Upper lobe of right lung (tissue), 1 donor: ENCODE measurements at places on chromosomes 7 and 10. TPM values are rescaled to one million over a fixed set of nuclear protein-coding genes. Genes with fewer than 3 reads are reported as not detected.

The BAMBI gene
- 12.9 TPM for total RNA-seq

The RNF32 gene
- 1.9 TPM for total RNA-seq

The INMT gene
- total RNA-seq = 501 TPM

The BTBD16 gene
- total RNA-seq = 0.35 TPM

The TSPAN13 gene
- total RNA-seq = 185 TPM

GRCh38 chr7:50497068-50497642, 47.0 kb upstream of the FIGNL1 start:
- DNase-seq = no peak

- DNase-seq = no peak
Observed at GRCh38 chr7:16504019-16504418, 22.6 kb upstream of the LRRC72 start.

GRCh38 chr10:112797855-112798254, 152.2 kb upstream of the TCF7L2 start:
- no peak for DNase-seq

DNA sequence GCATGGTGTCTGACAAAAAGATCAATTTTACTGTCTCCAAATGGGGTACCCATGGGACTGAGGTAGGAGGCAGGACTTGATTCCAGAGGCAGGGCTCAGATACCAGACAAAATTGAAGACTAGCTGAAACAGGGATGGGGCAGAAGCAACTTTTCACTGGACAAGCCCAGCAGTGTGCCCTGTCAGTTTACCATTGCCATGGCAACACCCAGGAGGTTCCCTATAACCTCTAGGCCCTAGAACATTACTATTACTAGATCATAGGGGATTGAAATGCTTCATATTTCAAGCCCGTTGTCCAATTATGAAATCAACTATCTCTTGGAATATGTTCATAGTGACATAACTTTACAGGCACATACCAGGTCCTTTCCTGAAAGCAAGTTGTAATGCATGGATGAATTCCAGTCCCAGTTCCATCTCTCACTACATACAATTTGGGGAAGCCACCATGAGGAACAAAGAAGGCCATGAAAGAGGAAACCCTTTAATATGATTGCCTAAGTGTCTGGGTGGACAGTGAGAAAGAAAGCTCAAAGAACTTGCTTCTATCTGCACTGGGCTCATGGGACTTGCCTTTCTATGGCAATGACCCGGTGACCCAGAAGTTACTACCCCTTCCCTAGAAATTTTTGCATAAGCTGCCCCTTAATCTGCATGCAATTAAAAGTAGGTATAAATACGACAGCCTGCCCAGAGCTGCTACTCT, 557.9 kb downstream of the KCNMA1 start:
- DNase-seq = no peak

- DNase-seq = no peak
Observed at GRCh38 chr7:123120286-123120685, 79.5 kb downstream of the SLC13A1 start.

- no peak for DNase-seq
Observed at GRCh38 chr10:47053081-47053798, 142.0 kb downstream of the PTPN20 start.
